Stomach (tissue), 19 donors: ENCODE measurements at places on chromosomes 4 and X. TPM values are rescaled to one million over a fixed set of nuclear protein-coding genes. Genes with fewer than 3 reads are reported as not detected.

DNA sequence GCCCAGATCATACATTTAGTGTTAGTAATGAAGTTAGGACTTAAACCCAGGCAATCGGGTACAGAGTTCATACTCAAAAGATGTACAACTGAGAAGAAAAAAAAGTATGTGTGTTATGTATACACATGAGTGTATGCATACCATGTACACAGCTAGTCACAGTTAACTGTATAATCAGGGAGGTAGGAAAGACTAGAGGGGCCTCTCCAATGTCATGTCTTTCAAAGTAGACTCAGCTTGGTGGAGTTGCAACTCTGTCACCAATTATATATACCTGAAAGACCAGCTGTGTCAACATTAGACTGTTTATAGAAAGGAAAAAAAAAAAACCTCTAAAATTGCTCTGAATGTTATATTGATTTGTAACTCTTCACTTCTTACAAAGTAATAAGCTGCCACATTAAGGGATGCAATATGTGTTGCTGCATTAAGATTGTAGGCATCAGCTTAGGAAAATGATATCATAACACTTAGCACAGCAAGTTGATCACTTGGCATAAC lies 167.5 kb downstream of the DCTD start:
- DNase-seq, result no peak

GRCh38 chr4:110675426-110675825 lies 52.5 kb upstream of the PITX2 start:
- no peak for DNase-seq

GRCh38 chrX:9668537-9668936 lies 97.1 kb downstream of the GPR143 start:
- no peak for DNase-seq

DNA sequence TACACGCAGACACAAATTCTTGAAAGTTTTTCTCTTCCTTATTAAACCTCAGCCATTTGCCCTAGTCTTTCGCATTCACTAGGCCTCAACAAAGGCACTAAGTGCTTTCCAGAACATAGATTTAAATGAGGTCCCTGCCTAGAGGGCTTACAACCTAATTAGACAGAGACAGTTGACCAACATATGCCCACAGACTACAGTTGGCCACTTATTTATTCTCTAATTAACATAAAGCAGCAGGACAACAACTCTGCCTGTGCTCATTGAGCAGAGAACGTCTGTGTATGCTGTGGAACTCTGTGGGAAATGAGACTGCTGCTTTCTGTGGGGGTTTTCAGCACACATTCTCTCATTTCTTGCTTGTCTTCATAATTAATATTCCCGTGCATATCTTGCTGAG lies 303.0 kb upstream of the TACR3 start:
- DNase-seq, result peak; percentile 20

- DNase-seq, result no peak
These were observed 331.0 kb downstream of the PCDH7 start for GRCh38 chr4:31051151-31051550.

DNA sequence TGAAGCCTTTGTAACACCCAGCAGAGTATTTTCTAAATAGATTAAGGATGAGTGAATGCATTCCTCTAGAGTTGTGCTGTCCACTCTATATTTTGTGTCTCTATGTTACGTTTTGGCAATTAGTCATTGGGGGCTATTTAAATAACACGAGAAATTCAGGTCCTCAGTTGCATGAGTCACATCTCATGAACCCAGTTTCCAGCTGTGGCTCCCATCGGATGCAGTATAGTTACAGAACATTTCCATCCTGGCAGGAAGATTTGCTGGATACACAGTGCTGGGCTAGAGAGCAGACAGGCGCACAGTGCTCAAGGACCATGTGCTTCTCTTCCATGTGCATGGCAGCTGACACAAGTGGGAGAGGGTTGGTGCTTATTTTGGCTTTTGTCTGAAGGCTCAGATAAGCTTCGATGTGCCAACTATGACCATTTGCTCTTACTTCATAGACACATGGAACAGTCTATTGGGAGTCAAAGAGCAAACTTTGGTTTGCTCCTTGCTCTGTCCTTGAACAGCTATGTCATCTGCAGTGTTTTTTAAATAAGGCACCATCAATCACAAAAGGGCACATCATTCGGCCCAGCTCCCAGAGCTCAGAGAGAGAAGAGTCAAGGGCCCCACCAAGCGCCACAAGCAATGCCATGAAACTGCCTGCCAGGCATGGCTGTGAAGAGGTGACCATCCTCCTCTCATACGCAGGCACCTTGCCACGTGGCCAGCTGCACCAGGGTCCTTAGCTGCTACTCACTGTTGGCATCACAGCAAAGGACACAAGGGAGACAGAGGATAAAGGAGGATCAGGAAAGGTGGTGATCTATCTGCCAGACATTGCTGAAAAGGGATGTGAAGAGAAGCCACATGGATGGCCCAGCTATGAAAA lies 8.1 kb upstream of the STS start:
- no peak for DNase-seq

Gene TMSB15B
- 3.8 TPM for total RNA-seq

GRCh38 chr4:20603671-20604313 lies 96.5 kb upstream of the PACRGL start:
- DNase-seq, result no peak

Gene UGT2A3
- total RNA-seq, result 37.9 TPM

GRCh38 chr4:150852216-150852615 lies 162.9 kb downstream of the LRBA start:
- no peak for DNase-seq

- DNase-seq, result no peak
These were observed 125.1 kb downstream of the HS6ST2 start for GRCh38 chrX:132833373-132833772.

GRCh38 chrX:11190745-11191510 lies 79.8 kb downstream of the HCCS start:
- DNase-seq, result peak; percentile 62
